ENCODE measurements at places on chromosomes 1 and 21.

GRCh38 chr1:205013683-205014367 is 29.2 kb upstream of the CNTN2 start:
- peak; percentile 59 for DNase-seq

GRCh38 chr1:8822373-8823294 is 5.2 kb upstream of the RERE start:
- peak; percentile 93 for DNase-seq

GRCh38 chr1:230176871-230177411 is 109.9 kb downstream of the GALNT2 start:
- DNase-seq = peak; percentile 73

GRCh38 chr1:234361102-234361603 is 12.1 kb upstream of the COA6 start:
- no peak for DNase-seq

DNA sequence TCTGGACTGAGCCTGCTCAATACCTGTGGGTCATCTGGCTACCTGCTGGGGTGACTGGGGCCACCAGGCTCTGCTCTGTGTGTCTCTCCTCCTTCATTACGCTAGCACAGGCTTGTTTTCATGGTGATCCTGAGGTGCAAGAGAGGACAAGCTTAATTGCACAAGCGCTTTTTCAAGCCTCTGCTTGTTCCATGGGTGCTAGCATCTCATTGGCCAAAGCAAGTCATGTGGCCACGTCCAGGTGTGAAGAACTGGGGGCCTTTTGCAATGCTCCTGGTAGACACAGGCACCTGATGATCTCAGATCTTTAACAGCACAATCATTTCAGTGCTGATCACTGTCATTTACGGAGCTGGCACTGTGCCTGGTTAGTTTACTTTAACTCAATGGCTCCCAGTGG is 114.6 kb downstream of the KAZN start:
- DNase-seq = no peak
